ENCODE measurements at places on chromosomes 7 and 10.

GRCh38 chr10:14009371-14010100 is 321.2 kb downstream of the FRMD4A start:
- peak; percentile 78 for DNase-seq

DNA sequence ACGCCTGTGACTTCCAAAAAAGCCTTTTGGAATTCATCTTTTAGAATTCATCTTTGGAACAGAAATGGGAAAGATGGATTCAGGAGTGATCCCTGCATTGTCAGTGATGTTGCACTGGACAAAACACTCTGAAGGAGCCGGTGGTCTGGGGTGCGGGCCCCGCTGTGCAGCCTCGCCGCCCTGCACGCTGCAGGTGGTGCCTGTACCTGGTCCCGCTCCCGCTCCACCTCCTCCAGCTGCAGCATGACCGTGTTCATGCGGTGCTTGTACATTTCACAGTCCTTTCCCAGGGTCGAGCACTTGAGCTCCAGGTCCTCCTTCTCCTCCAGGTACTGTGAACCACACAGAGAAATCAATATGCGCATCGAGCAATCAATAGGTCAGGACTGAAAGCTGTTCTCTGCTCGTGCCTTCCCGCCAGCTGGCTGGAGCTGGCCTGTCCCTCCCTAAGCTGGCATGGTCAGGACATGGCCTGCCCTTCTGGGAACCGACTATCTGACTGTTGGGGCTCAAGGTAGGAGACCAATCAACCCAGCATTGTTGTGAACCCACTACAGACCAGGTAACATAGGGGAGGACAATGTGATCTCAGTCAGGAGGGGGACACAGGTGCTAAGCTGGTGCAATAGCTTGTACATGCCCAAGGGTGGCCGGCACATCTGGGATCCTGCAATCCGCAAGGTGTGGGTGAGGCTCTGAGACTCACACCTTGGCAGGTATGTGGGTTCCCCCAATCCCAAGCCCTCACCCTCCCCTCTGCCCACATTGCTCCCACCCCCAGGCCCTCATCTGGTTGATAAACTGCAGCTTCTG is 93.8 kb upstream of the GNA12 start:
- no peak for DNase-seq

GRCh38 chr10:100736809-100737354 is 8.5 kb upstream of the PAX2 start:
- no peak for DNase-seq

GRCh38 chr10:93039721-93040120 is 20.9 kb upstream of the CYP26C1 start:
- DNase-seq: no peak

- no peak for DNase-seq
Observed at GRCh38 chr7:12783421-12784095, 96.1 kb downstream of the ARL4A start.

DNA sequence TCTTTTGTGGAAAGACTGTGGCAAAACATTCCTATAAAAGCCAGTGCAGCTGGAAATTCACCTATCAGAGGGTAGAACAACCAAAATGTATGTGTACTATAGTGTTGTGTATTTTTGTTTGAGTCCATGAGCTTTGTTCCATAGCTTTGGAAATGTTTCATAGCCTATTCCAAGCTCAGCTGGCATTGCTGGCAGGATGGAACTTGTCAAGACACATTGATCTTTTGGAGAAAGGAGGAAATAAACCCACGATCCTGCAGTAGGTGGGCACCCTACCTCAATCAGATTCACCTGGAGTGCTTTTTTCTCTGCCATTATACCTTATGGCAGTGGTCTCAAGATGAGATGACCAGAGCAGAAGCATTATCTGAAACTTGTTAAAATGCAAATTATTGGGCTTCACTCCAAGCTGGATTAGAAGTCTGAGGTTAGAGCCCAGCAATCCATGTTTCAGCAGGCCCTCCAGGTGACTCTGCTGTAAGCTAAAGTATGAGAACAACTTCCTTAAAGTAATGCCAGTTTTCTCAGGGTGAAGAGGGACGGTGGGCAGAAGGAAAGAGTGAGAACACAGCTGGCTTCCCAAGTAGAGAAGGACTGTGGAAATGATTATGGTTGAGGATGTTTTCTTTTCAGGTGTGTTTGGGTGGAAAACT is 30.3 kb upstream of the CDK1 start:
- no peak for DNase-seq

GRCh38 chr10:93746844-93747284 is 10.9 kb upstream of the LGI1 start:
- DNase-seq: no peak

- DNase-seq: no peak
Observed at GRCh38 chr7:108368466-108368865, 87.8 kb downstream of the NRCAM start.

DNA sequence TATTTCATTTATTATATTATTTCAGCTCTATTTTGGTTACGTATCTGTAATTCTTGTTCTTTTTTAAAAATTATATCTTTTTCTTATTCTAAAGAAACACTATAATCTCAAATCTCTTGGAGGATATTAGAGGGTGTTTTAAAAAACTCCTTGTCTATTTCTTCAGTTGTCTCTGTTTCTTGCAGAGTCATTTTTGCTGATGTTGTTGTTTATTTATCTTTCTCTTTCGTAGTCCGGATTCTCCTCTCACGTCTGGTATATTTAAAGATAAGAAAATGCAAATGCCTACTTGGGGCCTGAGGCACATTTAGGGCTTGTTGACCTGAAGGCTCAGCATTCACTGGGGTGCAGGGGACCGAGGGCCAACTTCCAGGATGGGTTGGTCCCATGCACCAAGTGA is 181.2 kb upstream of the CTBP2 start:
- no peak for DNase-seq

- no peak for DNase-seq
Observed at GRCh38 chr10:9781666-9782065, 1236.0 kb upstream of the CELF2 start.

- no peak for DNase-seq
Observed at GRCh38 chr10:101839416-101840063, 4.1 kb downstream of the KCNIP2 start.

DNA sequence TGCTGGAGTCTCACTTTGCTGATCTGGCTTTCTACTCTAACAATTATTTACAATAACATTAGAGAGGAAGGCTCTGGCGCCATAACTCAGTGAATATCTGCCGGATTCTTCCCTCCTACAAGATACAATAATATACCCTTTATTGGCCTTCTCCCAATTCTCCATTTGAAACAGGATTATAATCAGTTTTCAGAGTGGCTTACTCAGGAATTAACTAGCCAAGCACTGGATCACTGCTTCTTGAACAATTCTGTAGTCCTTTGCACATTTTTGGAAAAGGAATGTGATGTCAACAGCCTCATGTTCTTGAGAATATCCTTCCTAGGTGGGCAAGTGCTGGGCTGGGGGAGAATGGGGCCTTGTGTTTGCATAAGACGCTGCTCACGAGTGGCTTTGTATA is 125.9 kb downstream of the HIPK2 start:
- DNase-seq: no peak

- DNase-seq: no peak
Observed at GRCh38 chr7:129169171-129169671, 19.2 kb upstream of the SMO start.

GRCh38 chr7:156209087-156209486 is 396.8 kb upstream of the SHH start:
- DNase-seq: no peak

GRCh38 chr7:107951172-107951787 is 51.7 kb downstream of the LAMB1 start:
- DNase-seq: no peak

GRCh38 chr10:128896116-128896795 is 570.8 kb upstream of the MGMT start:
- no peak for DNase-seq

DNA sequence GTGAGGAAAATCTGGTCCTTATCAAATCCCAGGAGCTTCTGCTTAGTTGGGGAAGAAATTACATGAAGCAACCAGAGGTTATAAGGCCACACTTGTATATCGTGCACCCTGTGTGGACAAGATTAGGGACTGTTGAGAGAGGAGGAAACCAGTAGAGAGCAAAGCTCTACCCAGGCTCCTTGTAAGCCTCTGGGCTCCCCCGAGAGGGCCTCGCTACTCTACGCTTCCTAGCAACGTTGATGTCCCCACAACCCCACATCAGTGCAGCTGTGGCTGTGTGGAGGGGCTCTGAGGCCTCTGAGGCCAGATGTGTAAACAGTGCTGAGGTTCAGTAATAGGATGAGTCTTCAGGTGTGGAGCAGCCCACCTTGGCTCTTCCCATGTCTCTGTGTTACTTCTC is 16.0 kb downstream of the HIF1AN start:
- no peak for DNase-seq

DNA sequence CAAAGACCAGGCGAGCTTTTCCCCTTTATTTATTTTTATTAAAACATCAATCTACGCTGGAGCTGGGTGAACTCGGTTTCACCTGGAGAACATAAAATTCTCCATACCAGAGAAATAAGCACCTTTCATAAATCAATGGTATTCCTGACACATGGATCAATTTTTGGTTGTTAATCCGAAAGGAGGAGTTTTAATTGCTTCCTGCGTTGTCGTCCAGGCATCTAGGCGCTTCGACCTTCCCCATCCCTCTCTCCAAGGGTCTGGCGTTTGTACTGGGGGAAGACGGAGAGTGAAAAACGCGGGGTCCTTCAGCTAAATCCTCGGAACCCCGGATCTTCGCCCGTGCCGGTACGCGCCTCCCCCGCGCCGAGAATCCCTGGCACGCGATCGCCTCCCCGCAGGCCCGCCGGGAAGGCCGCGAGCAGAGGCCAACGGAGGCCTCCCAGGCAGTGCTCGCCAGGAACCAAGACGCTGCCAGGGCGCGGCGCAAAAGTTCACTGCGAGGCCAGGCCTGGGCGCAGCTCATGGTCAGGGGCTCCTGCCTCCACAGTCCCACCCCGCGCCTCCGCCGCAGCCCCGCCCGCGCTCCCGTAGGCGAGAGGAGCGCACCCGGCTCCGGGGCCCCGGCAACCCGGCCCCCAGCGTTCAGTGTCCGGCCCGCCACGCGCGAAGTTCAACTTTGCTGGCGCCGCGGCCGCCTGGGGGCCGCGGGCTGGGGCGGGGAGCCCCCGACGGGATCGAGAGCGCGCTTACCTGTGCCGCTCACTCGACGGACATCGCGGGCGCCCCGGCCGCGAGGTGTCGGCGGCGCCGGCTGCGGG is 8.3 kb upstream of the EBF3 start:
- DNase-seq: no peak

- no peak for DNase-seq
Observed at GRCh38 chr7:68689087-68689433, 909.2 kb upstream of the AUTS2 start.

DNA sequence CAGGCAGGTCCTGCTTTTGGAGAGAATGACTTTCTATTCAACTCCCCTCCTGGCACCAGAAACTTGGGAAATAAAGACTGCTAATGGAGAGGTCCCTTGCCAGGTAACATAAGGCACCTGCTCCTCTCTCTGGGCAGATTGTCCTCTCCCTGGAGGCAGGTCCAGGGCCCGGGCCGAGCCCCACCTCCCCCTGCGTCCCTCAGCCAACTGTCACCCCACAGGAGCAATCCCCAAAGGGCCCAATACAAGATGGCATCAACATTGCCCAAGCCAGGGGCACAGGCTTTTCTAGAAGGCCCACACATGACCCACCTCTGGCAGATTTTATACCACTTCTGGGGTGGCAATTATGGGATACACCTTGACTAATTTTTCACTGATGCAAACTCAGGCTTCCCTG is 145.2 kb downstream of the HERPUD2 start:
- DNase-seq: no peak

GRCh38 chr7:102897856-102898531 is 14.8 kb upstream of the LRRC17 start:
- DNase-seq: no peak

DNA sequence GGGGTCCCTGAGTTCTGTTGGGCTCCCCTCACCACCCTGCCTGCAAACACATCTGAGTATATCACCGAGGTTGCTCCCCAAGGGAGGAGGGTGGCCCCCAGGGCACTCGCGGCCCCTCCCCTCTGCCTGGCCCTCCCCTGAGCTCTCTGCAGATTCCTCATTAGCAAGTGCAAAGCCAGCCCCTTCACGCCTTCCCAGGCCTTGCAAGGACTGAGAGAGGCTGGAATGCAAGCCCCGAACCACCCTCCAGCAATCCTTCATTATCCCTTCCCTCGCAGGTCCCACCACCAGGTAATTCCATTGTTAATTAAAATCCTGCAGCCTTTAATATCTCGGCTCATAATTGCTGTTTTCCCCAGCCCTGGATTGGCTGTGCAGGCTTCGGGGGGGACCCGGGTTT is 35.3 kb upstream of the MYL10 start:
- DNase-seq: no peak

DNA sequence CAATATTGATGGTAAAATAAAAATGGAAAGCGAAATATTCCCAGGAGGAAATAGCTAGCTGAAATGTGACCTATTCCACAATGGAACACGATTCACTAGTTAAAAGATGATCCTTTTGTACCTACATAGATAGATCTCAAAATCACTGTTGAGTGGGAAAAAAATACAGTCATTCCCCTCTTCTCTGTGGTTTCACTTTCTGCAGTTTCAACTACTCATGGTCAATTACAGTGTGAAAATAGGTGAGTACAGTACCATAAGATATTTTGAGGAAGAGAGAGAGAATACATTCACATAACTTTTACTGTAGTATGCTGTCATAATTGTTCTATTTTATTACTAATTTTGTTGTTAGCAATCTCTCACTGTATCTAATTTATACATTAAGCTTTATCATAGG is 56.0 kb upstream of the COL13A1 start:
- DNase-seq: no peak

GRCh38 chr10:27646194-27646593 is 99.4 kb downstream of the MKX start:
- DNase-seq: no peak

DNA sequence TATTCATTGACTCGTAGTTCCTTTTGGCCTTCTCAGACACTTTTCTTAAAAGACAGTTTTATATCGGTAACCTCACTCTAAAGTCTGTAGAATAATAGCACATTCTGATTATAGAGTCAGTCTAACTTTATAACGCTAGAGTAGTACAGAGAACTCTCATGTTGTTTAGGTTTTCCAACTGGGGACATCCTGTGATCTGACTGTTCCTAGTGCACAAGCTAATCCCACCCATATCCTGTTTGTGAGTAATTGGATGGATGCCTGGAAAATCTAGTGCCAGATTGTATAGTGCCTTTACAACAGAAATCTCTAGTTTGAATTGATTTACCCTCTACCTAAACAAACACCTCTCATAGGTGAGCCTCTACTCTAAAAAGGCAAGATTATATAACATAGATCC is 107.4 kb downstream of the ZEB1 start:
- DNase-seq: no peak

- no peak for DNase-seq
Observed at GRCh38 chr7:103348452-103348851, 1.0 kb downstream of the PSMC2 start.

DNA sequence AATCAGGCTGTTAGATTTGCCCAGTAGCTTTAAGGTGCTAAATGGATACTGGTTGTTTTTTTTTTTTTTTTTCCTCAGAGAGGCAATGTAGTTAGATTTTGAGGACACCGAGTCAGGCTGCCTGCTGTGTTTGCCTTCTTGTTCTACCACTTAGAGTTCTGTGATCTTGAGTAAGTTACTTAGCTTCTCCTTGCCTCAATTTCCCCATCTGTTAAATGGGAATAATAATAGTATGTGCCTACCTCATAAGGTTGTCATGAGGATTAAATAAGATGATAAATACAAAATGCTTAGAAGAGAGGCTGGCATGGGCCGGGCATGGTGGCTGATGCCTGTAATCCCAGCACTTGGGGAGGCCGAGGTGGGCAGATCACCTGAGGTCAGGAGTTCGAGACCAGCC is 14.6 kb downstream of the MORN4 start:
- DNase-seq: no peak
